ENCODE measurements at places on chromosomes 3 and 15.

GRCh38 chr3:53941184-53941583, 49.5 kb upstream of the SELENOK start:
- no peak for DNase-seq

GRCh38 chr3:18633002-18633401, 207.9 kb upstream of the SATB1 start:
- DNase-seq = no peak

- DNase-seq = no peak
These were observed 683.5 kb downstream of the NTRK3 start for GRCh38 chr15:87573039-87573438.

GRCh38 chr15:87949151-87949574, 307.4 kb downstream of the NTRK3 start:
- no peak for DNase-seq

- DNase-seq = peak; percentile 79
These were observed 66.1 kb downstream of the RPN1 start for GRCh38 chr3:128584412-128585020.

GRCh38 chr15:57281321-57281720, 95.0 kb upstream of the CGNL1 start:
- DNase-seq = no peak

DNA sequence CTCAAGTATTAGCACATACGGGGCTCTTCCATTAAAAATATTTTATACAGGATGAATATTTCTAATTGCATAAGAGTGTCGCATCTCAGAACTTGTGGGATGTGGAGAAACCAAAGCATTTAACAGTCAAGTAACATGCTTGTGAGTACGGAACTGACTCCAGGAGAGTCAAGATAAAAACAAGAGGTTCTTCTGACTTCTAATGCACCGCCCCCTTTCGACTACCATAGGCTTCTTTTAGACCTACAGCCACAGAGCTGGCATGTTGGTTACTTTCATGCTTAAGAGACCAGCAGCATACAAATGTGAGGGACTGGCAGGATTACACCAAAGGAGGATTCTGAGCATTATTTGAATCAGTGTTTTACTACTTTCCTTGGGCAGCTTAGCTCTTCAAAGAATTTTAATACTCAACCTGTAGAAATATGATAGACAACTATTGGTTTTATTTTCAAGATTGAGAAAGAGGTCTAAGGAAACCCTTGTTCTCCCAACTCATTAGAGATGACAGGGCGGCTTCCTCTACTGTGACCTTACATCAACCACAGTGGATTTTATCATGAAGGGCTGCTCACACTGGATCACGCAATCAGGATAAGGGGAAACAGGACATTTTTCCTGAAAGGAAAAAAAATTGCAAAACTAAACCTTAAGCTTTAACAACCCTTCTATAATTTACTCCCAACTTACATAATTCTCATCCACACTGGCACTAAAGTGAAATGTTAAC, 14.0 kb downstream of the ETV5 start:
- DNase-seq = no peak

- no peak for DNase-seq
These were observed 5.3 kb downstream of the CPOX start for GRCh38 chr3:98588065-98588464.

DNA sequence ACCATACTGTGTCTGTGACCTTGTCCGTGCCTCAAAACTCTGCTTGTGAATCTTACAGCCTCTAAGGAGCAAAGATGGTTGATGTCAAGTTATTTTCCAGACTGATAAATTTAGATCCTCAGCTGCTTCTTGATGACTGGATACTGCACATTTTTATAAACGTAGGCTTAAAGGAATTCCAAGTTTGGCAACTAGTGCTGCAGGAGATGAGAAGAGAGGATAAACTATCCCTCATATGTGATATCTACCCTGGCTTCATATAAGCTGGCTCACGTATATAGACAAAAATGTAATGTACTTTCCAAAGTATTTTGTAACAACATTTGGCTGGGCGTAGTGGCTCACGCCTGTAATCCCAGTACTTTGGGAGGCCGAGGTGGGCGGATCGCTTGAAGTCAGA, 89.6 kb downstream of the GMPS start:
- DNase-seq = no peak

- DNase-seq = no peak
These were observed 190.7 kb upstream of the CNTN6 start for GRCh38 chr3:901953-902778.

GRCh38 chr15:40894681-40895448, 615 bp downstream of the VPS18 start:
- no peak for DNase-seq

DNA sequence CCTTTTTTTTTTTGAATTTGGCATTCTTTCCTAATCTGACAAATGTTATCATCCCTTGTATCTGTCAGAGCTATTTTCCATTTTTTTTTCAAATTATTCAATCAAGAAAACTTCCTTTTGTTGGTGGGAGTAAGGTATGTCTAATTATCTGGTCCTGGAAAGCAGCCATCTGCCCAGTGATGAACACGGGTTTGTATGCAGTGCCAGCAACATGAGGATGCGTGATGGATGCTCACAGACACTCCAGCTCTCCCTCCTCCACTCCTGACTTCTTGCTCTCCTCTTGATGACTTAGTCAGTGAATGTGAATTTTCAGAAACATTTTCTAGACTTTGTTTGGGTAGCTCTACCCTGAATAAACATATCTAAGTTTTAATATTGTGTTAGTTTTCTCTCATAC, 79.2 kb downstream of the IL1RAP start:
- no peak for DNase-seq

DNA sequence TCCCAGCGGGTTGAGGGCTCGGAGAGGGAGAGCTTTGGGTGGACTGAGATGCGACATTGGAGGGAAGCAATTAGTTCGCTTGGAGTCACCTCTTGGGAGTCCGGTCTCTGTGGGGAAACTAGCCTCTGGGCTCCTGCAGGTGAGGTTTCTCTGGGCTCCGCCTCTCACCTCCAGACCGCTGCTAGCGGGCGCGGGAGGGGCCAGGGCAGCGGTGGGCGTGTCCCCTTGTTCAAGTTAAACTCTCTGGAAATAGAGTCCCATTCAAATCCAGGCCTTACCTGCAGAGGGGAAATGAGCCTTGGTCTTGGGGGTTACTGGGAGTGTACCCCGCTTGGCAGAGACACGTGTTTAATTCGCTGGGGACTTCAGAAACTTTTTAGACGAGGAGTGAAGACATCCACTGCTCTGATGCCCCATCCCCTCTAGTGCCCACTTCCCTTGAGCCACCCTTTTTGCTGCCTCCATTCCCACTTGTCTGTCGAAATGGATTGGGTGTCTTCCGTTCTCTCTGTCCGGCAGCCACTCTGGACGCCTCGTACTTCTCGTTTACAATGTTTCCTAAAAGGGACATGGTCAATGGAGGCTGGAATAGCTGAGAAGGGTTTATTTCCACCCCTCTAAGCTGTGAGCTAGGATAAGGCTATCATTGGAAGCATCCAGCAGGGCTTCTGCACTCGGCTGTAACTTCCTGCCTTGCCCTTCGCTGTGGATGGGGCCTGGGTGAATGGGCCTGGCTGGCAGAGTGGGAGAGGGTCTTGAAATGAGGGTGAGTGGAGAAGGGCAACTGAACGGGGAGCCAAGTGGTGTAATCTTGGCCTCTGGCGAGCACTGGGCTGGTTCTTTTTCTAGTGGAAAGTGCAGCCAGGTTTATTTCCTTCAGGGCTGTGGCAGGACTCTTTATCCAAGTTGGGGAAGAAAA, 1.1 kb downstream of the MITF start:
- DNase-seq = peak; percentile 64

DNA sequence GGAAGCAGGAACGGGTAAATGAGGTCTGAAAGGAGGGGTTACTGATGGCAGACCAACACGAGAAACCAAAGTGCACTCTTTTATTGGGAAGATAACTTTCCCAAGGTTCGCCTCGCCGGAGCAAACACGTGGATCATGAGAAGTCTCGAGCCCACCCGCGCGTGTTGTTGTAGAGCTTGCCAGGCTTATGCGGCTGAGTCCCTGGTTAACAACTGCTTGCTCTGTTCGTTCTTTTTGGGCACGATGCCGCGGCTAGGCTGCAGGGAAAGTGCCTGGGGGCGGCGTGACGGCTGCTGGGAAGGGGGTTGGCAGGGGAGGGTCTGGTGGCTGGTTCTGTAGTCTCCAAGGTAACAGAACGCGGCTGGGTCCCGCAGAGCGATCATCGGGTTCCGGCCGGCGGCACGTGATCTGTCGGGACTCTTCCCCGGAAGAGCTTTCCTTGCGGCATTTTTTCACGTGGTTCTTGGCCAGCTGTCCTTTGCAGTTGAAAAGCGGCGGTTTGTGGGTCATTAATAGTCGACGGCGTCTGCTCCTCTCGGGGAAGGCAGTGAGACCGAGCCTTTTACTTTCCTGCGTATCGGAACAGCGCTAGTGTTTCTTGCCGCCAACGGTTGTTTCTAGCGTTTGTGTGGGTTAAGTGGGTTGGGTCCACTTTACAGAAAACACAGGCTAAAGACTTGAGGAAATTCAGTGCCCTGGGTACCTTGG, 1.5 kb downstream of the MGA start:
- DNase-seq = peak; percentile 76

DNA sequence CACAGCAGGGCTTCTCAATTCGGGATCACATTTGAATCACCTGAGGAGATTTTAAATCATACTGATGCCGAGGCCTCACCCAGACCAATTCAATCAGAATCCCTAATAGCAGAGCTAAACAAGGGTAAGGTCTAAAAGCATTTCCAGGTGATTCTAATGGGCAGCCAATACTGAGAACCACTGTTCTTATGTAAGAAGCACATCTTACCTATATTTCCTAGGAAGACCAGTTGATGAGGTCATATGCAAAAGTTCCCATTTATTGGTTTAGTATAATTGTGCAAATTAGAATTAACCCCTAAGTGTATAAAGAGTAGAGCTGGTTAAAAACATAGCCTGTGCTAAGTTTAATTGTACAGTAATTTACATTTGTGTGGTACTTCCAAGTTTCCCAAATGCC, 2.1 kb downstream of the TIGIT start:
- DNase-seq = no peak

DNA sequence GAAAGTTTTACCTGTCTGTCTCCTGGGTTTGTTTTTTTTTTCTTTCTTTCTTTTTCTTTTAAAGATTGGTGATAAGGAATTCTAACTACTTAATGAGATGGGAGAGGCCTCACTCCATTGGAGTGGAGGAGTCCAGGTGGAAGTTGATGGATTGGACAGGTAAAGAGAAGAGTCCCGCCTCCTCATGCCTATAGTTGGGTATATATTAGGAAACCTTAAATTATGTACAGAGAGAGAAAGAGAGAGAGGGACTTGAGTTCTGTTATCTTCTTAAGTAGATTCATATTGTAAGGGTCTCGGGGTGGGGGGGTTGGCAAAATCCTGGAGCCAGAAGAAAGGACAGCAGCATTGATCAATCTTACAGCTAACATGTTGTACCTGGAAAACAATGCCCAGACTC, 158.2 kb downstream of the TP63 start:
- DNase-seq = no peak

GRCh38 chr3:56775445-56775837, 26.3 kb downstream of the ARHGEF3 start:
- no peak for DNase-seq

GRCh38 chr3:73473898-73474416, 150.8 kb downstream of the PDZRN3 start:
- DNase-seq = no peak

- no peak for DNase-seq
These were observed 55.6 kb upstream of the XCR1 start for GRCh38 chr3:46082849-46083248.

DNA sequence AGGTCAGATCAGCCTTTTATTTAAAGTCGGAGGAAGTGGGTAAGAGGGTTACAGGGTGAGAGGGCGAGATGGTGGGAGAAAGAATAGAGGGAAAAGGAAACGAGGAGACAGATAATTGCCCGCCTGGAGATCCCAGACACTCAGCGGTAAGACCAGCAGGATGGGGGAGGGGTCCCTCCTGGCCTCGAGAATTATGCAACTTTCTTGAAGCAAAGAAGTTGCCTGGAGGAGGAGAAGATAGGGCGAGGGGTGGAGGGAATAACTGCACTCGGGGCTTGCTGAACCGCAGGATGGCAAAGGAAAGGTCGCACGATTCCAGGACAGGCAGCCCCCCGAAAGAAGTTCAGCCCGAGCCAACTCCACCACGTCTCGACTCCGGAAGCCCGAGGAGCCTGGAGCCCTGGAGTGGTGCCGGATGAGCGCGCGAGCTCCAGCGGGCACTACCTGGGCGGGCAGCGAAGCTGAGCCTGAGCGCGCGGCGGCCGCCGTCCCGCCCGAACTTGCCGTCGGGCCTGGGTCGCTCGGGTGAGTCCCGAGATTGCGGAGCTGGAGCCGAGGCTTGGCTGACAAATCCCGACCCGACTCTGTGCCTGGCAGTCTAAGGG, 402 bp downstream of the WWTR1 start:
- DNase-seq = no peak

DNA sequence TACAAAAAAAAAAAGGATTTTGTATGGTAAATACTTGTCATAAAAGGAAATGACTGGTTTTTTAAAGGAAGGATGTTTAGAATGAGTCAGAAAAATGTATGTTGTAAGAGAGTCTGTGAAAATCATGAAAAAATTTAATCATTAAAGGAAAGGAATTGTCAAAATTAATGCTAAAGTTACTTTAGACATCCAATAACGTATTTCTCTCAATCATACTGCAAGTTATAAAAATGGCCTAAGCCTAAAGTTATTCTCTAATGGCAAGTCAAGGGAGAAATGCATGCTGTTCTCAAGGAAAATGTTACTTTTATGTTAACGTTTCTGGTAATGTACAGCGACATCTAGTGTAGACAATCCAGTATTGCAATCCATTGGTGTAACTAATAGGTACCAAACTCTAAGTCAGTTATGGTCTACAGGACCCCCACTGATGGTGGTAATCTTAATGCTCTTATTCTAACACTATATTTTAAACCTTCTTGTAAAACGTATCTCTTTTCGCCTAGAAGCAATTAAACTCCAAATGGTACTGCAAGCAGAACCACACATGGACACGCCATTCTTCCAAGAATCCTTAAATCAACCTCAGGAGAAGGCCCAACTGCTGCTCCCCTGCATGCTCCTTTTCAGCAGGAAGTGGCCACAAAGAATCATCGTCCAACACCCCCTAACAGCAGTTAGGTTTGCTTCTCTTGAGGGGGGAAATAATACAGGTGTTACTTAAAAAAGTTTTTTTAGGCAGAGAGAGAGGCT, 35.2 kb downstream of the NCEH1 start:
- DNase-seq = no peak
